ENCODE measurements at places on chromosomes 1 and 21.

DNA sequence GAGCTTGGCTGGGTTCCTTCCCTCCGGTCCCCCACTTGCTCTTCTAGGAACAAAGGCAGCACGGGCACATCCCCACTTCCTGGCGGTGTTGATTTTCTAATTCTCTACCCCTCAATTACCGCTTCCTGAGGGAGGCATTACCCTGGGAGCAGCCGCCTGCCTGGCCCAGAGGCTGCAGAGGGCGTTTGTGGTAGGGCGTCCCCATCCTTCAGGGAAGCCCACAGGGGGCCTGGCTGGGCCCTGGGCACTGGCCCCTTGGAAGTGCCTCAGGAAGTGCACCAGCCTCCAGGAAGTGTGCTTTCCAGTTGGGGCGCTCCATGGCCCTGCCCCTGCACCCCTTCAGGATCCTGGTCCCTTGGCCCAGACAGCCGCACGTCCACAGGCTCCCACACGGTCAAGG lies 42.1 kb upstream of the CASZ1 start:
- DNase-seq: no peak

GRCh38 chr1:115810609-115811008 lies 30.3 kb downstream of the NHLH2 start:
- no peak for DNase-seq

DNA sequence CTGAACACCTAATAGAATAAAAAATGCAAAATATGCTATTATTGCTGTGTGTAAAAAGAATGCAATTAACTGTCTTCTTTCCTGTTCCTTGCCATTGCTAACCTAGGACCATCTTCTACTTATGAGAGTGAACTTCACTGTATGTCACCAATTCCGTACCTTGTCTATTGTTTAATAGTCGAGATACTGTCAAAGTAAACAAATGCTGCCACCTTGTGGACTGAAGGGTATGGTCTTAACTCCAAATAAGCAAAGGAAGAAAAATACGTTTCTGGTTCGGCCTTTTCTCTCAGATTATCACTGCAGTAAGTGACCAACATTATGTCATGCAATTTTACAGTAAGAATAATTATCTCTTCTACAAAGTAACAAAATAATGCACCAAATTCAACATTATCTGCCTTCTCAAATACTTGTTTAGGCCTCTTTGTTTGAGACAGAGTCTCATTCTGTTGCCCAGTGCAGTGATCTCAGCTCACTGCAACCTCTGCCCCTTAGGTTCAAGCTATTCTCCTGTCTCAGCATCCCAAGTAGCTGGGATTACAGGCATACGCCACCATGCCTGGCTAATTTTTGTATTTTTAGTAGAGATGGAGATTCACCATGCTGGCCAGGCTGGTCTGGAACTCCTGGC lies 133.4 kb downstream of the COP1 start:
- DNase-seq: no peak

- DNase-seq: no peak
These were observed 233.0 kb upstream of the KAZN start for GRCh38 chr1:14365301-14365988.

- DNase-seq: no peak
These were observed 12.5 kb downstream of the MECR start for GRCh38 chr1:29218223-29218622.

DNA sequence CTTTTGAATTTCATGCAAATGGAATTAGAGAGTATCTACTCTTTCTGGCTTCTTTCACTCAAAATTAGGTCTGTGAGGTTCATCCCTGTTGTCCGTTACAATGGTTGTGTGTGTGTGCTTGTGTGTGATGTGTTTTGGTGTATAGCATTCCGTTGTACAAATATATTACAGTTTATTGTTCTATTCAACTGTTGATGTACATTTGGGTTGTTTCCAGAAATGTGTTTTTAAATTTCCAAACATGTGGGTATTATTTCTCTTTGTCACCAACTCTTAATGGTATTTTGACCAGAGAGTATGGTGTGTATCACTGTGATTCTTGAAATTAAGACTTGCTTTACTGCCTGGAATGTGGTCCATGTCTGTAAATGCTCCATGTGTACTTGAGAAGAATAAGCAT lies 16.8 kb upstream of the HCRTR1 start:
- no peak for DNase-seq

GRCh38 chr1:246096356-246096755 lies 410.7 kb downstream of the SMYD3 start:
- no peak for DNase-seq

DNA sequence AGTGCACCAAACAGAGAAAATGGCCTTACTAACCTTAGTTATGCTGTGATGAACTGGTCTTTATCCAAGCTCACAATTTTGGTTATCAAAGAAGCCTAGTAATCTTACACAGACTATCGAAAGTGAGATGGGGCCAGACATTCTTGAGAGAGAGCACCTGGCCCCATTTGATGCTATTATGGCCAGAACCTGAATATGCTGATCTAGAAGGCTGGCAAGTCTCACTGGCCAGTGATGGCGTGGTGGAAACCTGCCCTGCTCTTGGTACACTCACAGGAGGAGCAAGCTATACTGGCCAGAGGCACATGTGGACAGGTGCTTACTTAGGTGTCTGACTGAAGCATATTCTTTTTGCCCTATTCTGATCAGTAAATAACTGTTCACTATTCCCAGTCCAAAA lies 357.8 kb upstream of the ZRANB2 start:
- DNase-seq: no peak

DNA sequence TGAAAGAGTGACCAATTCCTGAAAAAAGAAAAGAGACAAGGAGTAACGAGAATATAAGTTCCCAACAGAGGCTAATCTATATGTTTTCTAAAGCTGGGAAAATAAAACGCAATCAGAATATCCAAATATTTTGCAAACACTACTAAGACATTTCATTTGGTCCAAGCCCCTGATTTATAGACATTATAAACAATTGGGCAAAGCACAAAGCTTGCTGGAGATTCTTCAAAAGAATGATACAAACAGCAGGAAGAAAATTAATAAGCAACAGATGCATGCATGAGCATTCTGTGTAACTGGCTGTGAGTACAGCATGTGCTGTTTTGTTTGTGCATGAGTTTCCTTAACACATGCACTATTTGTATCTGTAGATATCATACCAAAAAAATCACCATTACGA lies 552.9 kb downstream of the LTN1 start:
- DNase-seq: no peak

DNA sequence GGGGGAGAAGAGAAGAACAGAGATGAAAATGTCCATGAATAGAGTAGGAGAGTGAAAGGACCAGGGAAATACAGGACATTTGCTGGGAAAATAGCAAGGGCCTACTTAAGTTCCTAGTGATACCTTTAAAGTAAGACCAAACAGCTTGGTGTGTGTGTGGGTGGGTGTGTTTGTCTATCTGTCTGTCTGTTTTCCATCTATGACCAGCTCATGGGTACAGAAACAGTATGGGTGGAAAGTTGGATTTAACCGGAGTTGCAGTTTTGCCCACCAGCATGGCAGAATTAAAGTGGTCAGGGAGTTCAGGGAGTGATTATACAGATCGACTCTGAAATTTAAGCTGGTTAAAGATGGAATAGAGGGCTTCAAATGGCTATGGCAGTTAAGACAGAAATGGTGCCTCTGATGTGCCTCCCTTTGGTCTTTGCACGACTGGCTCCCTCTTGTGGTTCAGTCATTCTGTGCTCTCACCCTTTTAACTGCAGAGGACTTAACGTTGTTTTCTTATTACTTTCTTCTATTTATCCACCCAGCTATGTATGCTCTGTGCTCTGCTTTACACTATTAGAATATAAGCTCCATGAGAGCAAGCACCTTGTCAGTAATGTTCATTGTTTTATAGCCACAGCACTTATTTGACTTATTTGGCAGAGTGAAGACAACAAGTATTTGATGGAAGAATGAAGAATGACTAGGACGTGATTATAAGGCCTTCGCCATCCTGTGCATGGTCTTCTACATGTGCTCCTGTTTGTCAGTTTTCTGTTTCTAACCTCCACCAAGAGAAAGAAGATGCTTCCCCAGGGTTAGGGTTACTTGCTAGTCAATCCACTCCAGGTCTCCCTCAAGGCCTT lies 72.7 kb upstream of the AK4 start:
- DNase-seq: no peak
